ENCODE measurements at places on chromosomes 7 and 10.

DNA sequence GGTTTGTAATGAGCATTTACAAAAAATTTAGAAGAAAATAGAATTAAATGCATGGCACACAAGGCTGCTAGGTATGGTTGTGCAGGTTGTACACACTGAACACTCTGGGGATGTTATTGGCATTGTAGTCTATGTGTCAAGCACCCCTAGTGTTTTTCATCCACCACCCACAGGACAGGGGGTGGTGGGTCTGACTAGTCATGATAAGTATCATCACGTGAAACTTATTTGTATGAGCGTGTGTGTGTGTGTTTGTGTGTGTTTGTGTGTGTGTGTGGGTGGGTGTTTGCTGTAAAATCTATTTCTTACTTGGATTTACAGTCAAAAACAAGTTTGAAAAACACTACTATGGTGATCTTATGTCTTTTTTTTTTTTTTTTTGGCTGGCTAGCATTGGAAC is 66.5 kb downstream of the MAP3K8 start:
- no peak for DNase-seq

- no peak for DNase-seq
Measured at GRCh38 chr10:11354823-11355222, 256.6 kb downstream of the USP6NL start.

DNA sequence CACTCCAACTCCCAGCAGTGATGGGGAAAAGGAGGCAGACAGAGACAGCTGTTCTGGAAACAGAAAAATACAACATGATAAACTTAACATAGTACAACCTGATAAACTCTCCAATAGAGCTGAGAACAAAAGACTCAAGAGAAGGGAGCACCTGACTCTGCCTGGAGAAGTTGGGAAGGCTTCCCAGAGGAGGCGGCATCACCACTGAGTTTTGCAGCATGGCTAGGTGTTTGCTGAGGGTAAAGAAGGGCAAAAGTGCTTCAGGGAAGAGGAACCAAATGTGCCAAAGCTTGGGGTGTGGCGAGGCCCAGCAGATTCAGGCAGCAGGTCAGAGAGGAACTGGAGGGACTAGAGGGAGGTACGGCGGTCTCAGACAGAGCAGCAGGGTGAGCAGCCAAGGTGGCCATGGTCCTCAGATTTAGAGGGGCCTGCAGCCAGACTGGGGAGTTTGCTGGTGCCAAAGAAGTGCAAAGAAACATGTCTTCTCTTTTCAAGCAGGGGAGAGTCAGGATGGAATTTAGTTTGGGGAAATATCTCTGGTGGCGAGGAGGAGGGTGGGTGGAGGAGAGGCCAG is 119.9 kb upstream of the BTBD16 start:
- no peak for DNase-seq

- DNase-seq, result no peak
Measured at GRCh38 chr10:92886334-92886961, 38.1 kb downstream of the EXOC6 start.

DNA sequence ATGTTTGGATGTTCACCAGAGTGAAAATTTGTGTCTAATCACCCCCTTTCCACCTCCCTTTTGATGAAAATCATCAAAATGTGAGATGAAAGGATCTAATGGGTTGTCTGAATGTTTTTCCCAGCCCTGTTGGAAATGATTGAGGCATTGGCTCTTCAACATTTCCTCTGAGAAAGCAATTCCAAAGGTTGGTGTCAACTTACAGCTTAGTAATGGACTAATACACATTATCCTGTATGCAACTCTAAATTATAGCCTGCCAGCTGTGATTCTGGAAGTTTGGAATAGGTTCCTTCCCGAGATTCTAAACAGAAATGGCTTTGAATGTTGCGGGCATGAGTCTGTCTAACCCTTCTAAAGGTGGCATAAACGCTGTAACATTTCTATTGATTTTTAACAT is 152.9 kb downstream of the DYNC1I1 start:
- no peak for DNase-seq

GRCh38 chr7:5183899-5184298 is 6.1 kb upstream of the WIPI2 start:
- no peak for DNase-seq

GRCh38 chr7:75985518-75986146 is 8.8 kb downstream of the TMEM120A start:
- no peak for DNase-seq

GRCh38 chr7:116732788-116733694 is 61.0 kb downstream of the MET start:
- no peak for DNase-seq

DNA sequence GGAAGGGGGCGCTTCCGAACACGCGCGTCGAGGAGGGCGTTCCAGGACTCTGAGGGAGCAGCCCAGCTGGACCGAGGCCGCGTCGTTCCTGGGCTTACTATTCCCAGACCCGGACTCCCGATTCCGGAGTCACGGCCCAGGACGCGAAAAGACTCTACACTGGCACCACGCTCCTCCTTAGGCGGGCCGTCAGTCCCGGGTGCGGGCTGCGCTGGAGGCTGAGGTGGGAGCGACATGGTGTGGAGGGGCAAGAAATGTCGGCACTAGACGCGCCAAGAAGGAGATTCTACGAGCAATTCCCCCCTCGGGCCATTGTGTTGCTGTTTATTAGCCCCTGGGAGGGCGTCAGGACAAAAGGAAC is 584 bp upstream of the RUNDC3B start:
- DNase-seq, result peak; percentile 26

DNA sequence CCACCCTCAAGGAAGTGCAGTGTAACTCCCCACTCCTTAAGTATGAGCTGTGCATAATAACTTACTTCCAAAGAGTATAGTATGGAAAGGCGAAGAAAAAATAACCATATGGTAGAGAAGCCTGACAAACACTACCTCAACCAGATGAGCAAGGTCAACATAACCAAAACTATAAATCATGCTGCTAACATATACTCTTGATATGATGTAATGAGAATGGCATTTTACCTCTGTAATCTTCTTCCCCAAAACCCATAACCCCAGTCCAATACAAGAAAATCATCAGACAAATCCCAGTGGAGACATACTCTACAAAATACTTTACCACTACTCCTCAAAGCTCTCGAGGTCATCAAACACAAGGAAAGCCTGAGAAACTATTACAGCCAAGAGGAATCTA is 15.8 kb downstream of the OSBPL3 start:
- DNase-seq, result no peak

DNA sequence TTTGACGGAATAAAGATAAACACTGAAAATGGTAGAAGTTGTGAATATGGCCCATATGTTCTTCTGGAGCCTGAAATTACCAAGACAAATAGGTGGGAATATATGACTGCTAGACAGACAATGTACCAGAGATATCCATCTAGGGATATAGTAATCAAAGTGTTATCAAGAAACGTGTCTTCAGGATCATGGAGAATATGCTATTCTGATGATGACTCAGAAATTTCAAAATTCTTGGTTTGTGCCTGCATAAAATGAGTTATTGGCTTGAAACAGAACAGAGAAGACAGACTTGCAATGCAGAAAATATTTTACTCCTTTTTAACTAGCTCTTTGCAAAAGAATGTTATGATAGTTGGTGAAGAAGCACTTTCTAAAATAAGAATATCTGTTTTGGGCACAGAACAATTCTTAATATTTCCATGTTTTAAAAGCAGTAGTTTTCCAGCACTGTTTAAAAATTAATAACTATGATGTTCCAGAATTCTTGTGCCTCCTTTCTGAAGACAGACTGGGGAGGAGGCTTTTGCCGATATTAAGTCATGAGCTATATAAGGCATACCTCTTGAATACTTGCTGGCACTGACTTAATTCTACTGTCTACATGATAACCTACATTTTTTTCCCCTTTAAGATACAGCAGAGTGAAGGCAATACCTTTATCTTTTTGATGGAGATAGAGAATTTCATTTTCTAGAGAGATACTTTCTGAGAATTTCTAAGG is 34.4 kb upstream of the CABCOCO1 start:
- no peak for DNase-seq

- DNase-seq, result peak; percentile 75
Measured at GRCh38 chr10:6144406-6145165, 55.8 kb downstream of the RBM17 start.

DNA sequence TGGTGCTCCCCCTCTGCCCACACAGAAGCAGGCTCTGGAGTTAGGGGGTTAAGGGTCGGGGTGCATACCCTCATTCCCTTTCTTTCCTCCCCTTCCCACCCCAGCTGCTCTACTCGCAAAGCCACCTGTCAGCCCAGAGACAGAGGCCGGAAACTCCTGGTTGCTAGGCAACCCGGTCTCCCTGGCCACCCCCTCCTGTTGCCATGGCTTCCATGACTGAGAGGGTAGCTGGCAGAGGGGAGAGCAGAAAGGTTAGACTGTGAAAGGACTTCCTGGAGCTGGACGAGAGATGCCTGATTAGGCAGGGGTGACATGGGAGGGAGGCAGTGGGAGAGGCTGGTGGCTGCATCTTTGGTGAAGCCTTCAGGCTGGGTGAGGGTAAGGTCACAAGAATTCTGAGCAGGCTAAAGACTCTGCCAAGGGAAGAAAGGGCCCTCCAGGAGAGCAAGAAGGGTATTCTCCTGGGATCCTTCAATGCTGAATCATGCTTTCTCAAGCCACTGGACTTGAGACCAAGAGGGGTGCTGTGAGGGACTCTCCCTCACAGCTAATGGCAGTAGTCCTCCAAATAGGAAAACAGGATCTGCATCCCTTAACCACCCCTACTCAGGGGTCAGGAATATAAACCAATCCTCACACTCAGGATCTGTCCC is 5.4 kb downstream of the PSD start:
- DNase-seq, result peak; percentile 64

DNA sequence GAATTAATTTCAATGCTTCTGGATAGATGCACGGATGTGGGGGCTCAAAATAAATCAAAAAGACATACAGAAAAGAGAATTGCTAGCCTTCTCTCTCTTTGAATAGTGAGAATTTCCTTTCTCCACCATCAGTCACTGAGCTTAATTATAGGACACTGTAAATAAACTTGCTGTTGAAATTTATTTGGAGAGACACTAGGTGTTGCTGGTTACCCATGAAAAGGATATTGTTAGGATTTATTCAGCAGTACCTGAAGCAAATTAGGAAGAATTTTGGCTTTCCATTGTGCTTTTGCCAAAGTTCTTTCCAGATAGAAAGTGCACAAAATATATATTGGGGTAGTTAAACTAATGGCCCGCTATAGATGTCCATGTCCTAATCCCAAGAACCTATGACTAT is 27.6 kb downstream of the GCC1 start:
- DNase-seq, result no peak

- DNase-seq, result no peak
Measured at GRCh38 chr10:129402459-129402858, 64.6 kb upstream of the MGMT start.

DNA sequence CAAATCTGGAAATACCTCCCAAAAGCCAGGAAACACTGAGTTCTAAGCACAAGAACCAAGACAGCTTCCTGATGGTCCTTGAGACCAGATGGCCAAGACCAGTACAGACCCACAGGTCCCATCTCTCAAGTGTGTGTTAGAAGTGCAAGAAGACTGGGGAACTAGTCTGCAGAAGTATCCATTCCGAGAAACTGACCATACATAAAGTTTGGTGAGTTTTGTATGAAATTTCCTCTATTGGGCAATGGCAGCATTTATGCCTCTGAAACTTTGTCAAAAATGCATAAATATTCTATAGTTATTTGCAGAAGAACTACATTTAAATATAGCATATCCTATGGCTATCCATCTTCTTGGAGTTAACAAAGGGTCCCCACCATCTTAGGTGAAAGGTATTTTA is 137.5 kb downstream of the LRRN3 start:
- no peak for DNase-seq

DNA sequence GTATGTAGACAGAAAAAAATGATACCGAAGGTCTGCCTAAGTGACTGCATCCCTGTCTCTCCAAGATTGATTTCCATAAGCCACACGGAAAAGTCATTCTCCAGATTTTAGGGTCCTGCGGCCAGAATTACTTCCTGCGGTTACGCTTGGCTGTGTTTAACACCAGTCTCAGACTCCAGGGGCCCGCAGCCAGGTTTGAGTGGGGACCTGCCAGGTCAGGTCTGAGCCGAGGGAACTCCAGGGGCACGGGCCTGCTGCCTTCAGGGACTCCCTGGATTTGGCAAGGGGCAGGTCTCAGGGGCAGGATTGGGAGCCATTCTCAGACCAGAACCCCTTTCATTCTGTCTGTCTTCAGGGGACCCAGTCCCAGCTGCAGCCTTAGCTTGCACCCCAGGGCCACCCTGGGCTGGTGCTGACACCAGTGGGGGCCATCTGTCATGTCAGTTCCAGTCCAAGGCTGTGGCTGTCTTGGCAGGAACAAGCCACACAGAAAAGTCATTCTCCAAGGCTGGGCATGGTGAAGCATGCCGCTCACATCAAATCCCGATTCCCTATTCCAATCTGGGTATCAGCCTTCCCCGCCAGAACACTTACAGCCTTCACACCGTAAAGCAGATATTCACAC is 39.0 kb downstream of the TMEM120A start:
- no peak for DNase-seq

DNA sequence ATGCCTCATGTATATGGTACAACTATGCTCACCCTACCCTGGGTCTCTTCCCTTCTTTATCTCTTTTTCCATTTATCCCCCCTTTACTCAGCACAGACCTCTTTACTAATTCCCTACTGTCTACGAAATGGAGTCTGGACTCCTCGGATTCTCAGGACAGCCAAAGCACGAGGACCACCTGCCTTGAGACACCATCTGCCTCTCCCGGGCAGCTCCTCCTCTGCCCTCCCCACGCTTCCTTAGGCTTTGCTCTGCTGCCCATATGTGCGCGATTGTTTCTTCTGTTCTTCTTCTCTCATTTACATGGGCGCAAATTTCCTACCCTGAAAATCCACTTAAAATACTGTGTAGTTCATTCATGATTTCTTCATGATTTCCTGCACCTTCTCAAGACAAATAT is 62.7 kb upstream of the STK17A start:
- no peak for DNase-seq

DNA sequence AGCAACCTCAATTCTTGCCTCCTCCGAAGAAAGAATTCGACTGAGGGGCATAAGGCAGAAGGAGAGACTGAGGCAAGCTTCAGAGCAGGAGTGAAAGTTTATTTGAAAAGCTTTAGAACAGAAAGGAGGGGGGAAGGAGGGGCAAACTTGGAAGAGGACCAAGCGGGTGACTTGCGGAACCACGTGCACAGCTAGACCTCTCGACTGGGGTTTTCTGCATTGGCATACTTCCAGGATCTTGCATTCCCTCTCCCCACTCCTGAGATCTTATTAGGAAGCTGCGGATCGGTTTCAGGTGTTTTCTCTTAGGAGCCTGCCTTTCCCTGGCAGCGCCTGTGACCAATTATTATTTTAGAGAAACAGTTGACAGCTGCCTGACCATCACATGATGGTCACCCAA is 20.3 kb upstream of the CPXM2 start:
- DNase-seq, result no peak

Data from WTC11 (cell line).